ENCODE measurements at places on chromosomes 16 and 17. TPM values are rescaled to one million over a fixed set of nuclear protein-coding genes. Genes with fewer than 3 reads are reported as not detected.

The FBF1 gene
- total RNA-seq = 18.7 TPM

DNA sequence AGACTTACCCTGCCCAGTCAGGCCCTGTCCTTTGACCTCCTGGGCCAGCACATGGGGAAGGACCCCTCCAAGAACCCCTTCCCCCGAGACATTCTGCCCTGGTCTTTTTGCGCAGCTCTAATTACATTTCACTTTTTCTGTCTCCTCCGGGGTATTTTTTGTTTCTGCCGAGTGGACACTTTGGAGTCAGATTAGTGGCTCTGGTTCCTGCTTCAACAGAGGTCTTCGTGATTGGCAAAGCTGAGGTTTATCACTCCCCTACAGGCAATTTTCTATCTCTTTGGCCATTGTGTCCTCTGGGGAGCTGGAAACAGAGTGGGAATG lies 23.5 kb downstream of the ANKRD40 start:
- H3K36me3 ChIP-seq = no peaks in the 10 kb centered on the region
- no peak for DNase-seq
- H3K4me3 ChIP-seq = no peak overlapping the region
- no peaks in the 10 kb centered on the region for H3K27me3 ChIP-seq
- H3K4me1 ChIP-seq = peaks cover 5% of the 10 kb centered on the region
- H3K27ac ChIP-seq = no peak overlapping the region

The TBC1D3K gene
- not detected for total RNA-seq

The CLDN6 gene
- total RNA-seq = 0.92 TPM

The VMO1 gene
- total RNA-seq = 2.1 TPM

GRCh38 chr17:21390294-21390693 lies 14.1 kb downstream of the KCNJ12 start:
- H3K27ac ChIP-seq = no peak overlapping the region
- no peaks in the 10 kb centered on the region for H3K27me3 ChIP-seq
- no peak for DNase-seq
- H3K4me3 ChIP-seq = no peak overlapping the region

DNA sequence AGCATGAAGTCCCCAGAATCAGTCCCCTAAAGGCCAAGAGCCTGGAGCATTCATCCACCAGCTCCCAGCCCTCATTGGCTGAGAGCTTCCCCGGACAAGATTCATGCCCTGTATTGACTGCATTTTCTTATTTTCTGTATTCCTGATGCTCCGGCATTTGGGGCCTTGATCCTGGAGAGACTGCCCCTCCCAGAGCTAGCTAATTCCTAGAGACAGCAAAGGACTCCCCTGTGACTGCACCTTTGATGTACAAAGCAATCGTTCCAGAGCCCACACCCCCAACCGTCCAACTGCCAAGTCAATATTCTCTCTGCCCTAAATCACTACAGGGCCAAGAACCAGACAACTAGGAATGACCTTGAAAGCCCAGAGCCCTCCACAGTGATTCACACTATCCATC lies 93.4 kb upstream of the CDH5 start:
- no peak overlapping the region for H3K27ac ChIP-seq
- no peak overlapping the region for H3K4me3 ChIP-seq
- no peaks in the 10 kb centered on the region for H3K36me3 ChIP-seq
- no peaks in the 10 kb centered on the region for H3K27me3 ChIP-seq

The CLEC18C gene
- total RNA-seq = not detected

The HOXB3 gene
- total RNA-seq = 8.6 TPM

The GDPD1 gene
- total RNA-seq = 8.7 TPM

DNA sequence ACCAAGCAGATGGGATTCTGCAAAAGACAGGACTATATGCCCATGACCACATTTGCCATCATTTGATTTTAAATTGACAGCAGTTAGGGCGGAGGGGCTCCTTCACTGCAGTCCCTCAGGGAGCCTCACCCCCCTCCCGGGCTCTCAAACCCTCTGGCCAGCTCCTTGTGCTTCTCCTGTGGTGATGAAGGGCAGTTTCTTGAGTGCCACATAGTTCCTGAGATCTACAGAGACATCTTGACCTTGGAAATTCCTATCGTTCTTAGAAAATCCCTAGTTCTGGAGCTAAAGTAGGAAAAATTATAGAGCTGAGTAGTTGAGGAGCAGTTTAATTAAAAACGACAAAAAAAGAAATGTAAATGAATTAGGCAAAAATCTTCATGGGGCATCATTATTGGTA lies 231.5 kb downstream of the CCDC182 start:
- DNase-seq = no peak
- no peak overlapping the region for H3K4me3 ChIP-seq
- H3K4me1 ChIP-seq = peaks cover 2% of the 10 kb centered on the region

DNA sequence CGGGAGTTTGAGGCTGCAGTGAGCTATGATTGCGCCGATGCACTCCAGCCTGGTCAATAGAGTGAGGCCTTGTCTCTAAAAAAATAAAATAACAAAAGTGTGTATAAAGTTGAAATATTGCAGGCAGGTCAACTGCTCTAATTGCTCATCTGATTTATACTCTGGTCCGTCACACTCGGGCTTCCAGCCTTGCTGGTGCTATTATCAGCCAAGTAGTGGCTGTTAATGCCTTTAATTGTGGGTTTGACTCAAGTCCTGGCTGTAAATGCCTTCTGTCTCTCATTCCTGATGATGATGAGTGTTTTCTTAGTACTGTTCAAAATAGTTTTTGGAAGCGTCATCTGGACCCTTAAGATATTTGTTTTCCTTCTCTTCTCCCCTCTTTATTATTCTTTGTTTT lies 18.4 kb downstream of the SYT17 start:
- no peaks in the 10 kb centered on the region for H3K27me3 ChIP-seq
- no peak overlapping the region for H3K27ac ChIP-seq
- H3K4me1 ChIP-seq = peaks cover 8% of the 10 kb centered on the region
- DNase-seq = no peak

The GAST gene
- total RNA-seq = not detected

DNA sequence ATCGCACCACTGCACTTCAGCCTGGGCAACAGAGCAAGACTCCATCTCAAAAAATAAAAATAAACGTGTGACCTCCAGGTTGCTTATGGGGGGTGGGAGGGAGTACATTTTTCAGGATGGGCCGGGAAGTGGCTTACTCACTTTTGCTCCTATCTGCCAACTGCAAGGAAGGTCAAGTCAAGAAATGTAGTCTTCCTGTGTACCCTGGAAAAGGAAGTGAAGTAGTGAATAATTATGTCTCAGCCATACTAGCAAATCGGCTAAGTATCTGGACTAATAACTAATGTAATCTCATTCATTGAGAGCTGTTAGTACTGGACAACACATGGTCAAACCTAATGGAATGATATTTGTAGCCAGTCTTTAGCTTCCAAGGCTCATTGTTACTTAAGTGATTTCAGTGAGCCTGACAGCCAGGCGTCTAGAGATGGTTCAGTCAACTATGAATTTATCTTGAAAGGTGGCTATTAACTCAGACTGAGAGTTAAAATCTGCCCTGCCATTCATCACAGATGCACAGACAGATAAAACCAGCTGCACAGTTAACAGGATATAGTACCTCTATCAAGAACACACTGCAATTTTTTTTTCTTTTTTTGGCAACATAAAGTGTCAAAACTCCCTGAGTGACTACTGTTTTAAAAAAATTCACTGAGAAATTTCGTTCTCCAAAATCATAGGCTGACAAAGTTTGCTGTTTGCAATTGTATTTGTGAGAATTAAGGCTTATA lies 3.7 kb upstream of the TACO1 start:
- peaks cover 10% of the 10 kb centered on the region for H3K4me1 ChIP-seq
- no peak for DNase-seq
- no peak overlapping the region for H3K4me3 ChIP-seq
- no peaks in the 10 kb centered on the region for H3K27me3 ChIP-seq
- no peak overlapping the region for H3K27ac ChIP-seq

DNA sequence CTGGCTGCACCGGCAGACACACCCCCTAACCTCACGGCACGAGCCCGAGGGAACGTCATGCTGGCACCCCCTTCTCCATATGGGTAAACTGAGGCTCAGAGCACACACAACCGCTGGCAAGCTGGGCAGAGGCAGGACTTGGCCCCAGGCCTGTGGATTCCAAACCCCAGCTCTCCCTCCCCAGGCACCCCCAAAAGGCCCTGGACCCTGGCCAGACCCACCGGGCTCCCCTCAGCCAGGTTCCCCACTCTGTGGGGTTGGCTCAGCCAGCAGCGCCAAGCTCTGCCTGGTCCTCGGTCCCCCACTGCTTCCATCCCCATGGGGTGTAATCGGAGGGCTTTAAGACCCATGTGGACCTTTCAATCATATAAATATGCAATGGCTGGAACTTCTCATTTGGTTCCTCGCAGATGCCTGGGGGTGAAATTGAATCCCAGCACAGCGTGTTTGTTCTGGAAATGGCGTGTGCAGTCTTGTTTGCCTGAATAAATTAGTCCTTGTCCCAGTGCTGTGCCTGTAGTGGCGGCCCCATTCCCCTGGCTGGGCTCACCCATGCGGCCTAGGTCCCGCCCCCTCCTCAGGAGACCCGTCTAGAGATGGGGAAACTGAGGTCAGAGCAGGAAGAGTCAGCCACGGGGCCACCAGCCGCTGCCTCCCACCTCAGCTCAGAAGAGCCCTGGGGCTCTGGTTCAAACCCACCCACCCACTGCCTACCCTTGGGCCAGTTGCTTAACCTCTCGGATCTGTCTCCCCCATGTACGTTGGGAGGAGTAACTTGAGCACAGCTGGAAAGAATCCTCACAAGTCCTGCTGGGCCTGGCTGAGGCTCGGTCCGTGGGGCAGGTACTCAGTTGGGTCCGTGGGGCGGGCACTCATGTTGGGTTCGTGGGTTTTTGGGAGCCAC lies 57.3 kb downstream of the ZFPM1 start:
- no peak overlapping the region for H3K27ac ChIP-seq
- no peak for DNase-seq
- H3K4me1 ChIP-seq = no peaks in the 10 kb centered on the region
- no peaks in the 10 kb centered on the region for H3K27me3 ChIP-seq
- H3K36me3 ChIP-seq = no peaks in the 10 kb centered on the region

DNA sequence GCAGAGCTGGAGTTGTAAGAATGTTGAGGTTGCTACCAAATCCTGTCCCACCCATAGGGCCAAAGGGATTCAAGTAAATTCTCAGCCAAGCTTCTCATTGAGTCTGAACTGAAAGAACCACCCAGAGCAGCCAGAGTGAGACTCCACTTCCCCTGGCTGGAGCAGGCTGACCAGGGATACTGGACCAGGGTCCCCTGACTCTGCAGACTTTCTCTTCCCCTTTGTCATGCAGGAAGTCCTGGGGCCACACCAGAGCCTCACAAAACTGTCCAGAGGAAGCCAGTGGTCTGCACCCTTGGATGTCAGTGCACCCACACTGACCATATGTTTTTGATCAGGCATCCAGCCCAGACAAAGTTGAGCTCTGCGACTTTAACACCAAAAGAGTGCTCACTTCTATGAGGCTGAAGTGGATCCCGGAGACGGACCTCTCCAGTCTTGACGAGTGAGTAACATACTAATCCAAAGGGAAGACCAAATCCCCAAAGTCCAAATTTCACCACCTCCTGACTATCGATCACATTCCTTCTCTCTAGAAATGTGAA lies 4.1 kb downstream of the NXN start:
- no peaks in the 10 kb centered on the region for H3K27me3 ChIP-seq
- DNase-seq = no peak

- no peak overlapping the region for H3K4me3 ChIP-seq
- H3K4me1 ChIP-seq = peaks cover 15% of the 10 kb centered on the region
Observed at GRCh38 chr17:70278844-70279462, 109.6 kb downstream of the KCNJ2 start.

DNA sequence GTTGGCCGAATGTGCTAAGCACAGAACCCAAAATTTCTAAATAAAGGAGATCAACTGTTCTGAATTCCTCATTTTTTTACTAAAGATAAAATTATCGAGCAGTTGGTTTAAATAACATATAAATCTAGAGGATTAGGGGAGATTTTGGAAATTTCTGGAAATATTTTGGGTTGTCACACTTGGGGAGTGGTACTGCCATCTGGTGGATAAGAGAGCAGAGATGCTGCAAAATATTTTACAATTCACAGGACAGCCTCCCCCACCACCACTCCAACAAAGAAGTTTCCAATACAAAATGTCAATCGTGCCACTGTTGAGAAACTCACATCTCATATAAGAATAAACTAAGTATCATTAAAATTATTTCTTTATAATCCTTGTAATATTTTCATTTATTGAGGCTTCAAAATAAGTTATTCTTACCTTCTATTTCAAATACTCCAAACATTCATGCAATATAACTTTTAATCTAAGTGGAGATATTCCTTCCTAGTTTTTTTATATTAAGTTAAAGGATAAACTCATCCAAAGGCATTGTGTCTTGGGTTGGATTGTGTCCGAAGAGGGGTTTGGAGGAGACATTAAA lies 17.0 kb upstream of the ABCA8 start:
- peak; percentile 64 for DNase-seq
- no peak overlapping the region for H3K27ac ChIP-seq
- H3K27me3 ChIP-seq = no peaks in the 10 kb centered on the region
- no peak overlapping the region for H3K4me3 ChIP-seq

The CLEC18B gene
- 1.9 TPM for total RNA-seq

GRCh38 chr17:42519546-42520491 lies 16.2 kb upstream of the NAGLU start:
- H3K27ac ChIP-seq = peak overlapping the region; percentile 95
- no peaks in the 10 kb centered on the region for H3K27me3 ChIP-seq
- DNase-seq = peak; percentile 99
- H3K4me1 ChIP-seq = peaks cover 29% of the 10 kb centered on the region
- no peak overlapping the region for H3K4me3 ChIP-seq

The KRTAP4-6 gene
- not detected for total RNA-seq

- H3K36me3 ChIP-seq = peaks cover 17% of the 10 kb centered on the region
- H3K27me3 ChIP-seq = no peaks in the 10 kb centered on the region
- DNase-seq = no peak
- no peak overlapping the region for H3K4me3 ChIP-seq
- no peaks in the 10 kb centered on the region for H3K4me1 ChIP-seq
Observed at GRCh38 chr16:70163596-70163995, 10.0 kb upstream of the CLEC18C start.

GRCh38 chr16:88473666-88474534 lies 20.8 kb downstream of the ZFPM1 start:
- H3K36me3 ChIP-seq = no peaks in the 10 kb centered on the region
- no peak overlapping the region for H3K27ac ChIP-seq
- peak; percentile 77 for DNase-seq
- H3K27me3 ChIP-seq = no peaks in the 10 kb centered on the region

DNA sequence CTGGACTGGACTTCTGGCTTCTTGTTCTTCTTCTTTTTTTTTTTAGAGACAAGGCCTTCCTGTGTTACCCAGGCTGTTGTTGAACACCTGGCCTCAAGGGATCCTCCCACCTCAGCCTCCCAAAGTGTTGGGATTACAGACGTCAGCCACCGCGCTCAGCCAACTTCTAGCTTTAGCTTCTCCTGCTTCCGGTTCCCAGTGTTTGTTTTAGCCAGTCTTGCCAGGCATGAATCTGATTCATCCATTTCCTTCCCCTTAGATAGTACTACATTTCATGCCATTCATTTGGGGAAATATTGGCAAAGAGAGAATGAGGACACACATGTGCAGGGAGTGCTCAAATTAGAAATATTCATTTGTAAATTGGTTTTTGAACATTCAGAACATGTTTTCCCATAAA lies 12.1 kb upstream of the NDUFAB1 start:
- peaks cover 9% of the 10 kb centered on the region for H3K36me3 ChIP-seq
- H3K4me1 ChIP-seq = no peaks in the 10 kb centered on the region
- H3K4me3 ChIP-seq = no peak overlapping the region
- H3K27ac ChIP-seq = no peak overlapping the region
- DNase-seq = no peak

Data from lung (tissue), 17 donors.